ENCODE measurements at places on chromosomes 6 and 20.

- DNase-seq = no peak
These were observed 8.9 kb downstream of the STX11 start for GRCh38 chr6:144159223-144159622.

DNA sequence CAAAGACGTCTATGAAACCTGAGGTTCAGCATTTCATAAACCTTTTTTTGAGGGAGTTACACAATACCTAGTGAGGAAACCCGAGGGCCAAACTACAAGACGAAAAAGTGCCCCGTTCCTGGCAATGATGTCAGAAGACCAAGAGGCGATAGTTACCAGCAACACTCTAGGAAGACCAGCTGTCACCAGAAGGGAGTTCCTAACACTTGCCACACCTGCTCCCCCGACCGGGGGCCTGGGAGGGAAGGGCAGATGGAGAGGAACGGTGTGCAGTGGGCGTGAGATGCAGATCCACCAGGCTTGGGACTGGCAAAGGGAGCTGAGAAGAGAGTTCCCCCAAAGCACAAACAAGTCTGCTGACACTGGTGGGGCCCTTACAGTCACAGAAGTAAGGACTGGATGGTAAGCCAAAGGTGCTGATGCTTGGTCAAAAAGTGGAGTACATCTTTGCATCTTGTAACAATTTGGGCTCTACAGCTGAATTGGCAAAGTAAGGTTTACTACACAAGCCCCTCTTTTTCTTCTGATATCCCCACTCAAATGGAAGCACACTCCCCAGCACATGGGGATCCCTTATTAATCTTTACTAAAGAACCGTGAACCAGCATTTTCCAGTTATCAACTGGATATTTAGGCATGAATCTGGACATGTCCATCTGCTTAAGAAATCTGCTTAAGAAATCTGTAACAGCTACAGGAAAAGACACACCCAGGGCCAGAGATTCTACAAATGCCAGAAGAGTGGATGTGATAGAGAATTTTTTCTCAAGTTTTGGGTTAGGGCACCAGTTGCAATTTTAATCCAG, 38.5 kb downstream of the PANK2 start:
- no peak for DNase-seq

DNA sequence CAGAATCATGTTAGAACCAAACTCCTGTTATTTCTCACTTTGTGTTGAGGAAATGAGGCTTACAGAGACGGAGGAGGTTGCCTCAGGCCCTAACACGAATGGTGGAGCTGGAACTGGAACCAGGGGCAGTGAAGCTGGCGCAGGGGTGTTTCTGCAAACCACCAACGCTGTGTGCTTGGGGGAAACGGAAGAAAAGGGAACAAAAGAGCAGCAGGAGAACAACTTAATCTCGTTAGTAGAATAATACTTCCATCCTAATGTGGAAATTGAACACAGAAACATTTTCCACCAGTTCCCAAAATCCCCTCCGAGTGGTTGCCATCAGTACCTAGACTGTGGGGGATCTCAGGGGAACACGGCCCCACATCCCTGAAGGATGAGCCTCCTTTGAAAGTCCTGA, 103.4 kb upstream of the FRMD1 start:
- no peak for DNase-seq

- no peak for DNase-seq
These were observed 127.6 kb upstream of the FAM184A start for GRCh38 chr6:119205911-119206618.

GRCh38 chr6:70107852-70108629, 194.8 kb downstream of the COL9A1 start:
- no peak for DNase-seq

DNA sequence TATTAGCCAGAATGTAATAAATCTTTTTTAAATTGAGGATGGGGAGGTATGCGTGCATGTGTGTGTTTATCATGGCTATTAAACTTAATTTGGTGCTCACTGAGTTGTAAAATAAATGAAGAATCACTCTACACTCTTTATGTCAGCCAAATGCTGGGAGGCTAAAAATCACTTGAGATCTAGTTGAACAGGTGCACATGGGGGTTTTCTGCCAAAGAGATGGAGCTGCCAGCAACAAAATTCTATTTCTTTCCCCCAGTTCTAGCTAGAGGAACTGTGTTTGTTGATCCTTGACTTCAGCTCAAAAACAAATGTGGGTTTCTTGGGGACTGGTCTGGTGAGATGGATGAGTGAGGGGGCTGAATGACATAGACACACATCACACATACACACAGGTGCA, 183.3 kb upstream of the BTBD3 start:
- DNase-seq = no peak

GRCh38 chr6:130676077-130676772, 151.0 kb upstream of the SMLR1 start:
- DNase-seq = no peak

GRCh38 chr6:11403035-11403601, 134.4 kb upstream of the TMEM170B start:
- no peak for DNase-seq

DNA sequence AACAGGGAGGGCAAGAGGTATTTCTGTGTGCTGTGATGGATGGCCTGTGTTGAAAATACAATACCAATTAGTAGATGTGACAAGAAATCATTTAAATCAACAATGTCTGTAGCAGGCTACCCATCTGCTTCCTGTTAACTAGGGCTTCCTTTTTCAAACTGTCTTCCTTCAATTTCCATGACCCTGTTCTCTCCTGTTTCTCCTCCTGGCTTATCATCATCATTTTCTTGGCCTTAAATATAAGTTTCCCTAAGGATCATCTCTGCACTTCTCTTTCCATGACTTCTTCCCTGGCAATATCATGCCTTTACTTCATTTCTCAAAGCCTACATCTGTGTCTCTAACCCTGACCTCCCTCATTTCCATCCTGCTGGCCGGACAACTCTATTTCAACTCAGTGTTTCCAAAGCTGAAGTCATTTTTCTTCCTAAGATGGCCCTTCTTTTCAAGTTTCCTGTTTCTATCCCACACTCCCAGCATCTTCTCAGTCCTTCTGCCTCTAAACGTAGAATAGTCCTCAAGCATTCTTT, 18.2 kb downstream of the ZC2HC1B start:
- DNase-seq = no peak

DNA sequence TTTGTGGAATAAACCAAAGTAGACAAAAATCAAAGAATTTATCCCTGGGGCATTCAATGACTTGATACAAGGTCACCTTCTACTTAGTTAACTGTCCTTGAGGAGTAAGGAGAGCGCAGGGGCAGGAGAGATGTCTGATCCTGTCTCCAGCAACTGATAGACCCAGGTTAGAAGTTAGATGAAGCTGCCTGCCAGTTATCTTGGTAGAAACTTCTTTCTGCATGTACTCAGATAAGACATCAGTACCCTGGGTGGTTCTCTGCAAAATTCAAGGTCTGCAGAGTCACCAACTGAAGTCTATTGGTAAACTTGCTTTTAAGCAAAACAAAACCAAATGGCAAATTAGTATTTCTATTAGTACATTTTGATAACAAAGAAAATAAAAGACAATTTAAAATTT, 2.7 kb downstream of the SGK1 start:
- no peak for DNase-seq

Measured in keratinocyte (primary cell).